ENCODE measurements at places on chromosomes 4 and X. TPM values are rescaled to one million over a fixed set of nuclear protein-coding genes. Genes with fewer than 3 reads are reported as not detected.

- H3K27ac ChIP-seq = no peak overlapping the region
- H3K4me3 ChIP-seq = no peak overlapping the region
- no peaks in the 10 kb centered on the region for H3K27me3 ChIP-seq
- no peaks in the 10 kb centered on the region for H3K36me3 ChIP-seq
- DNase-seq = no peak
These were observed 5.5 kb upstream of the PHF8 start for GRCh38 chrX:54049801-54050200.

GRCh38 chr4:169270810-169271691 lies at the start of gene SH3RF1:
TSS of gene SH3RF1 (minus strand) at chr4:169270956. CDS start at chr4:169269212, 1,744 bp downstream.
- DNase-seq = peak; percentile 91
- H3K27ac ChIP-seq = peak within 1 kb of the TSS; percentile 66
- H3K36me3 ChIP-seq = 0 out of 2 replicates have a peak, but pooled peaks cover 2% of the 10 kb centered on the region

DNA sequence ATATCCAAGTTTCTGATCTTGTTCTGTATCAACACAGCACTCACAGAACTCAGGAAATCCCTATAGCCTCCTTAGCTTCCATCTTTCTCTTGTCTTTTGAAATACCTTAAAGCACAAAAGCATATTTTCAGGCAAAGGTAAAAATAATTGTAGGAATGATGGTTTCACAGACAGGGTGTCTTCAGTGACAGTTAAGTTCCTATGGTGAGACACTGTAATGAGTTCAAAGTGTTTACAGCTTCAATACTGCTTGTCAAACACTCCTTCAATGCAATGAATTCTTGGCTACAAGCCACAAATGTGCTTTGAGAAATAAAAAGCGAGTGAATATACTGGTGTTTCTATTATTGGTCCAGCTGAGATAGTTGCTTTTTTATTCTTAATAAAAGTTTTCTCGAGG lies 466.0 kb downstream of the DMD start:
- H3K27me3 ChIP-seq = no peaks in the 10 kb centered on the region
- H3K27ac ChIP-seq = no peak overlapping the region
- peaks cover 11% of the 10 kb centered on the region for H3K4me1 ChIP-seq
- no peaks in the 10 kb centered on the region for H3K36me3 ChIP-seq

DNA sequence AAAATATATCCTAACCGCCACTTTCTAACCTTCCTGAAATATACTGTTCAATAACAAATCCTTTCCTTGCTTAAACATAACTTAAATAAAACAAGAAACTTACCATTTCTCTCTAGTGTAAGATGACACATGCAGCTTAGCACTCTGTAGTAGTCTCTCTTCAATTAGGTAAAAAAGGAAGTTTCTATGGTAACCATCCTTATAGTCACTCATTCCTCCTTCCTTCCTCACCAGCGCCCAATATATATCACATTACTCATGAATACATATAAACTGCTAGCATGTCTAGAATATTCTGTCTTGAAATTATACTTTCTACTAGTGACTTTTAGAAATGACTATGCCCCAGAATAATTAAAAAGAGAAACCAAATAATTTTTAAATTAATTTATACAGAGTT lies 112.2 kb downstream of the SNCA start:
- H3K4me3 ChIP-seq = no peak overlapping the region
- no peaks in the 10 kb centered on the region for H3K4me1 ChIP-seq
- H3K27me3 ChIP-seq = no peaks in the 10 kb centered on the region

- no peaks in the 10 kb centered on the region for H3K36me3 ChIP-seq
- H3K4me1 ChIP-seq = no peaks in the 10 kb centered on the region
- DNase-seq = no peak
- H3K4me3 ChIP-seq = no peak overlapping the region
- no peaks in the 10 kb centered on the region for H3K27me3 ChIP-seq
These were observed 10.8 kb downstream of the DGKQ start for GRCh38 chr4:962231-963208.

GRCh38 chr4:146222313-146222712 lies 8.0 kb downstream of the REELD1 start:
- no peaks in the 10 kb centered on the region for H3K4me1 ChIP-seq
- no peaks in the 10 kb centered on the region for H3K27me3 ChIP-seq
- H3K4me3 ChIP-seq = peak overlapping the region; percentile 57
- peak; percentile 44 for DNase-seq

GRCh38 chrX:138872537-138872936 lies 161.0 kb upstream of the FGF13 start:
- no peak overlapping the region for H3K27ac ChIP-seq
- no peak overlapping the region for H3K4me3 ChIP-seq
- H3K36me3 ChIP-seq = no peaks in the 10 kb centered on the region
- DNase-seq = no peak

GRCh38 chr4:166312166-166312565 lies 439.1 kb downstream of the TLL1 start:
- H3K27me3 ChIP-seq = no peaks in the 10 kb centered on the region
- H3K4me3 ChIP-seq = no peak overlapping the region

GRCh38 chr4:170083541-170083940 lies 6.2 kb downstream of the AADAT start:
- H3K36me3 ChIP-seq = no peaks in the 10 kb centered on the region
- H3K27me3 ChIP-seq = no peaks in the 10 kb centered on the region
- H3K4me1 ChIP-seq = no peaks in the 10 kb centered on the region
- no peak for DNase-seq

DNA sequence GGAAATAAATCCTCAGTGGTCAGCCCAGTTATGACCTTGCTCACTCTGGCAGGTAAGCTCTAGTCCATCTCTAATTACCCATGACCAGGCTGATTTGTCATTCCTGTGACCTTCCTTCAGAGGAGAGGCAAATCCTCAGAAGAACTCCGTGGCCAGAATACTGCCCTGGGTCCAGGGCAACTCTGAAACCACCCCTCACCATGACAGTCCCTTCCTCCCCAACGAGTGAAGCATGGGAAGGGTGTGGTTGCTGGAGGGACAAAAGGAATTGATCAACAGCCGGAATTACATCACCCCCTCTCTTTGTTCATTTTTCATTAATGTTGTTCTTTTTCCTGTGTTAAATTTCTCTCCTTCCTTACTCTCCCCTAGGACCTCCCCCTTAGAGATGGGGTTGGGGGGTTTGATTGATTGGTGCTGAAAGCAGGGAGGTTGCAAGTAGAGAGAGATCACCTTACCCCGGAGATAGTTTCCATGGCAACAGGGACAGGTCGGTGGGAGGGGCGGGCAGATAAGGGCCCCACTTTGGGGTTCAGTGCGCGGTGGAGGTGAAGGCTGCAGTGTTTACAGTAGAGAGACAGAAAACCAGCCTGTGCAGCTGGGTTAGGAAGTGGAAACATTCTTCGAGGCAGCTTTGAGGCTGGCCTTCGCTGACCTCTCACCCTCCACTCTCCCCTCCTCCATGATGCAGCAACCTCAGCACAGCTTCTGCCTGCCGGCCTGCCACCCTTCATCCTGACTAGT lies 647.4 kb downstream of the BCOR start:
- DNase-seq = no peak
- no peak overlapping the region for H3K4me3 ChIP-seq
- no peak overlapping the region for H3K27ac ChIP-seq
- no peaks in the 10 kb centered on the region for H3K4me1 ChIP-seq
- H3K27me3 ChIP-seq = no peaks in the 10 kb centered on the region

DNA sequence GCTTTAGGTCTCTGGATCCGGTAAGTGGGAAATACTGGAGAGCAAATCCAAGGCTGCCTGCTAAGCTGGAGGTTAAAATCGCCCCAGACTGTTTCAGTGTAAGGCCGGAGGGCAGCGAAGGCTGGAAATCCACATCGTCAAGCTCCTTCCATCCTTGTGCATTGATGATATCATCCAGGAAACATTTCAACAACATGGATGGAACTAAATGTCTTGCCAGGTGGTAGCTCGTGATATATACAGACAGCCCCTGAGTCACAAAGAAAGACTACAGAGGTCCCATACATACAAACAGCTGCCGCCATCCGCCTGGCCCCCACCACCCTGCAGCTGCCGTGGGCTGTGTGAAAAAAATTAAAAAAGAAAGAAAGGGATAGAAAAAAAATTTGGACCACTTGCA lies 148.9 kb upstream of the RBPJ start:
- no peaks in the 10 kb centered on the region for H3K36me3 ChIP-seq
- H3K4me3 ChIP-seq = no peak overlapping the region
- H3K27me3 ChIP-seq = no peaks in the 10 kb centered on the region
- DNase-seq = no peak
- H3K4me1 ChIP-seq = no peaks in the 10 kb centered on the region

Gene LRCH2
- not detected for total RNA-seq

Gene MAGEA12
- 24.2 TPM for total RNA-seq

Gene CLDN34
- total RNA-seq = not detected

Gene TRIML2
- total RNA-seq = not detected

Gene IL21
- not detected for total RNA-seq

Gene TEX13C
- not detected for total RNA-seq

Gene AMBN
- total RNA-seq = not detected

Gene FRYL
- total RNA-seq = 43.5 TPM

Gene FOXO4
- total RNA-seq = 29.3 TPM

Gene GEMIN8
- total RNA-seq = 17.1 TPM

Gene RTL9
- total RNA-seq = 0.79 TPM

All from PC-9 (cell line).